ENCODE measurements at places on chromosomes 5 and 9.
A peak's percentile ranks its signal among the peaks of the same experiment; 100 is the strongest.

GRCh38 chr9:99171225-99172123 lies 50.3 kb downstream of the ALG2 start:
- no peak for DNase-seq

DNA sequence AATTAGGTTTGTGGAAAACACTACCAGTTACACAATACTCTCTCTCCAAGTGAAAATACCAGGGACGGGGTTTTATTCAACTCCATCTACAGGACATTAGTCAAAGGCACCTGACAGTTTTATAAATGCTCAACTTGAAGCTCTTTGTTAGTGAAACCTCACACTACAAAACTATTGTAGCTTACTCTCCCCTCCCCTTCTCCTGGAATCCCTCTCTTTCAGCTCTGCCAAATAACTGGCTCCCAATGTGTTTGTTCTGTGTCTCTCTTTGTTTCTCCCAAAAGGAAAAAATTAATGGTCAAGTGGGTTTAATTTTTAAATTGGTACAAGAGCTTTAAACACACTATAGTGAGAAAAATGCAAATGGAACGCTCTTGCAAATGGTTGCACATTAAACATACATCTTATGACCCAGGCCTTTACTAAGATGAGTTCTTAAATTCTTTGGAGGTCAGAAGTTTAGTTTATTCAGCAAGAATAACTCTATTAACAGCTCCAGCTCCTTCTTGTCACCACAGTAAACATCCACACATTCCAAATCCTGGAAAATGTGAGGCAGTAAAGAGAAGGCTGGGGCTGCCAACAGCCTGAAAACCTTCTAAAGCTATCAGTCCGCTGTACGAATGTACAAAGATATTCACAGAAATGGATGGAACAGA lies 48.4 kb downstream of the ZNF608 start:
- no peak for DNase-seq

DNA sequence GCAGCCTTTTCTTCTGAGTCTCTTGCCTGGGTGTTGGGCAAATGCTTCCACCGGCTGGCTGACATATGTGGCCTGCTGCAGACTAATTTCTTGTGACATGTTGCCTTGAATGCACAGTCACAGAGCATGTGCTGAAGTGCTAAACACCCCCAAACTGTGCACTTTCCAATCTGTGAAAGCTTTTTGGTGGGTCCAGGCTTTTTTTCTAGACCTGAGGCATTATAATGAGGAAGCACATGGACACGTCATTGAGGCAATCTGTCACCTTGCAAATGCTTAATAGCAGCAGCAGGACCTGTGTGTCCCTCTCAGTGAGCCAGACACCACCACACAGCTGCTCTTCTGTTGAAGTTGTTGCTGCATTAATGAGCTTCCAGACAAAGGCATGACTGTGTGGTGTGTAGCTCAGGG lies 274.7 kb downstream of the ELAVL2 start:
- DNase-seq, result no peak

DNA sequence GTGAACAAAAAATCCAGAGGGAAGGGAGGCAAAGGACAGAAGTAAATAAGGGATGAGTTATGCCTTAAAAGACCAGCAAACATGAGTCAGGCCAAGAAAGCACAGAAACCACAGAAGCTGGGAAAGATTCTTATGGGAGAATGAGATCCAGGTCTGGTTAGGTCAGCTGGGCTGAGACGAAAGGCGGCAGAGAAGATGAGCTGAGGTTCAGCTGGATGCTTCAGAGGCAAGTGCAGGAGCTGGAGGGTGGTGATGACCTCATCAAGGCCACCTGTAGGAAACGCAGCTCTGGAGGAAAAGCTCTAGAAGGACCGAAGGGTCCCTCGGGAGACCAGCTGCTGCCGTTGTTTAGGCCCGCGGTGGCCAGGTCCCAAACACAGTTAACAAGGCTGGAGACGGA lies 152.0 kb downstream of the MYO10 start:
- no peak for DNase-seq

GRCh38 chr9:134475011-134475790 lies 148.9 kb downstream of the RXRA start:
- no peak for DNase-seq

DNA sequence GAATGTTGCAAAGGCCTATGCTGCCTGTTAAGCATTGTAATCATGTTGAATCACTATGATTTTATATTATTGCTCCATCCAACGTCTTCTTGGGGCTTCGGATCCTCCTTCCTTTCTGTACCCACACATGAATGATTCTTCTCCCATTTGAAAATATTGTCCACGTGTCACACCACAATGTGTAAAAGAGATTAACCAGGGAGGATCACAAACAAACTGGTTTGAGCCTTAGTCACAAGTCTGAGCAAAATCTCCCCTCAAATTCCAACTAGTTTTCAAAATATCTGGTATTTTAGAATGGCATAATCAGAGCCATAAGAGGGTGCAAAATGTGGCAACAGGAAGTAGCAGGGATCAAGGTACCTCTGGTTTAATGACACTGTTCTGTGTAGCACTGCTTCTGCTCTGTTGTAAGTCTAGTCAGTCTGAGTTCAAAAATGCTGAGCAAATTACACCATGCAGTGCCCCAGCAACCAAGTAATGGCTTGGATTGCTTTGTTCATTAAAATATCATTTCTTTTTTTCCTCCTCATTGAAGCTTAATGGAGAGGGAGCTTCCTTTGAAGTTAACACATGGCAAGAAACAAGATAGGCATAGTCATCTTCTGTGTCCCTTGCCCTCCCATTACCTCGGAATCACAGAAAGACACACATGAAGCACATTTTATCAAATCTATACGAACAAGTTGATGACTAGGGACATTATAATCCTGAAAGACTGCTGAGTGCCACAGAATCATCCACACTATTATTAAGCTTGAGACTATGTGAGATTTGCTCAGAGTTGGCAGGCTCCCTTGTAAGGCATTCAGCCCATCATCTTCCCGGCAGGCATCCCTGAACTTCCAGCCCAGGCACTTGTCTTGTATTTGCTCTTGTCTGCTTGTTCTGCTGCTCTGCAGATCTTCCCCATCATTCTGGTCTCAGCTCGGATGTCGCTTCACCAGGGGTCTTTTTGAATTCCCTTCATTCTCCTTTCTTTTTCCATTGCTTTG lies 102.0 kb upstream of the PRLR start:
- DNase-seq, result peak; percentile 52

DNA sequence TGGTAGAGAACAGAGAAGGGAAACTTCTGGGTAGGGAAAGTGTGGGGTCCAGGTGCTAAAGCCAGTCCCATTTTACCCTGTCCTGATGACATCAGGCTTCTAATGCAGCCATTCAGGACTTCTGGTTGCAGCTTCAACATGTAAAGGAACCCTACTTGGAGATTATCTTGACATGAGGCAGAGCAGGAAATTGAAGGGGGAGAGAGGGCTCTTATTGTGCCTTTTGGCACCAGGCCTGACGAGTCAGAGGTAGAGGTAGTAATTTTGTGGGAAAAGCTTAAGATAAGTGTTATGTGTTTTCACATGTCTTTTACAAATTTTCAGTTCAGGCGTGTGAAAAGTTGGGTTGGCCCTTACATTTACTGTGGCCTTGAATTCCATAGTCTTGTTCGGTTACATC lies 102.4 kb upstream of the APC start:
- DNase-seq, result no peak

- DNase-seq, result no peak
Measured at GRCh38 chr9:626596-626995, 214.9 kb upstream of the DMRT1 start.

- no peak for DNase-seq
Measured at GRCh38 chr5:96157841-96158291, 196.2 kb upstream of the ELL2 start.

- no peak for DNase-seq
Measured at GRCh38 chr5:86709157-86709881, 91.6 kb downstream of the COX7C start.

- DNase-seq, result no peak
Measured at GRCh38 chr5:142478113-142478512, 153.3 kb upstream of the SPRY4 start.

- DNase-seq, result no peak
Measured at GRCh38 chr9:114938687-114939575, 8.5 kb upstream of the TNFSF8 start.

- no peak for DNase-seq
Measured at GRCh38 chr5:54996466-54996865, 11.1 kb upstream of the ESM1 start.

DNA sequence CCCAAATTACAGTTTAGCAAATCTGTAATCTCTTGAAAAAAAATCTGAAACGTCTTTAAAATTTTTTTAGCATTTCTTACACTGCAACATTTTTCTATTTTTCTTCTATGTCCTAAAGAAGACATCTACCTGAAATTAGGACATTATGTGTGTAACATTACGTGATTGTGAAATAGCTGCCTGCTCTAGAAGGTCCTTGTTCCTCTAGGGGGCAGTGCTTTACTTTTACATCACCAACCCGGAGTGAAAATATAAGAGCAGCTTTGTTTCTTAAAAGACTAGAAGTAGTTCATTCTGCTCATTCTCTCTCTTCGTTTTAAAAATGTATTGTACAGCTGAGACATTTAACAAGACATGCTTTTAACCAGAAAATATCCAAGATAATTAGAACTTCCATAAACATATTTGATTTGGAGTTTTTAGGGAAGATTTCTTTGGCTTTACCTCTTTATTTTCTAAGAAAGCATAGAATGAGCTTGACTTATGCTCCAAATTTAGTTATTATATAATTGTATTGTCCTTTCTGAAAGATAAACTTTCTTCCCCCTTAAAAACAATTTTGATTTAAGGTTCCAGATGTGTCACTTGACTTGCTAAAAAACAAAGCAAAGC lies 48.1 kb upstream of the RIOK2 start:
- peak; percentile 81 for DNase-seq

- DNase-seq, result no peak
Measured at GRCh38 chr5:88660947-88661805, 221.8 kb downstream of the MEF2C start.

DNA sequence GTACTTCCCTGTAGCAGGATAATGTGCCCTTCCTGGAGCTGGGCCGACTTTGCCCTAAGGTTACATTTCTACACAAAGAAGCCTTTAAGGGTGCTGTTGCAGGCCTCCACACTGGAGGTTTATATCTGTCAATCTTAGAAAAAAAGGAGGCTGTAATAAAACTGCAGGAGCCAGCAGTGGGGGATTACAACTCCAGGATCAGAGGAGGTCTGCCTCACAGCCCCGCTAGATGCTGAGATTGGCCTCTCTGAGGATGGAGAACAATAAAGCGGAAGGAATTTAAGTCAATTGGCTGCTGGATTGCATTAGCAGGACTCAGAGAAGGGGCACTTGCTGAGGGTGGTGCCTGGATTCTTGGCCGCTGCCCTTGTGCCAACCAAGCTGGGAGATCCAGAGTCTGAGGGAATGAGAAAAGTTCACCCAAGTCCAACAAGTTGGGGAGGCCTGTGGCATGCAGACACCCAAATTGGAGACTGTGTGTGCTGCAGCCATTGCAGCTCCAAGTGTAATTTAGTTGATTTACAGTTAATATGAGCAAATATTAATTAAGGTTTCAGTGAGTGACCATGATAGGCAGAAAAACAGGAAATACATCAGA lies 99.0 kb upstream of the SSBP2 start:
- DNase-seq, result no peak

DNA sequence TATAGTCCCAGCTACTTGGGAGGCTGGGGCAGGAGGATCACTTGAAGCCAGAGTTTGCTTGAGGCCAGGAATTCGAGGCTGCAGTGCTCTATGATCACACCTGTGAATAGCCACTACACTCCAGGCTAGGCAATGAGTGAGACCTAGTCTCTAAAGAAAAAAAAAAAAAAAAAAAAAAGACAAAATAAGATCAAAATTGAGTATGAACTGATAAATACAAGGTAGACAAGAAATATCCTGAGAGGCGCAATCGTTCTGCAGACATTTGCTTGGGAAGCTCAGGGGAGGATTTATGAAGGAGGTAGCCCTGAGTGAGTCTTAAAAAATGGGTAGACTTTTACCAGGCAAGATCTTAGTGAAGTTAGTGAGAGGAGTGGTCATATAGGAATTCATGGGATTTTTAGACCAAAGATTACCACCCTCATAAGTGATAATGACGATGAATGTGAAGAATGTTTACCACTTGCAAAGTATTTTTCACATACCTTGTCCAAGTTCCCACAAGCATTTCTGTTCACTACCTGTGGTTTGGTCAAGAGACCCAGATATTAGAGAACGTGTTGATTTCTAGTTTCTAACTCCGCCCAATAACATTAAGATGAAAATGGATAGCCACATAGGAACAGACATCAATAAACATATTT lies 4.4 kb downstream of the PDCD1LG2 start:
- DNase-seq, result no peak

DNA sequence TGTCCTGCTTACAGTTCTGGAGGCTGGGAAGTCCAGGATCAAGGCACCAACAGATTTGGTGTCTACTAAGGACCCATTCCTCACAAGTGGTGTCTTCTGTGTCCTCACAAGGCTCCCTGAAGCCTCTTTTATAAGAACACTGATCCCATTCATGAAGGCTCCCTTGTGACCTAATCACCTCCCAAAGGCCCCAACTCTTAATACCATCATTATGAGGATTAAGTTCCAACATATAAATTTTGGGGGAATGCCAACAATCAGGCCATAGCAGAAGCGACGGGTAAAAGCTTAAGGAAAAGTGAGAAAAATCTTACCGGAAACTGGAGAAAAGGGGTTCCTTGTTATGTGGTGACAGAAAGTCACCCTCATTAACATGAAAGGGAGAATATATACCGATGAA lies 11.2 kb downstream of the CTNNAL1 start:
- no peak for DNase-seq

DNA sequence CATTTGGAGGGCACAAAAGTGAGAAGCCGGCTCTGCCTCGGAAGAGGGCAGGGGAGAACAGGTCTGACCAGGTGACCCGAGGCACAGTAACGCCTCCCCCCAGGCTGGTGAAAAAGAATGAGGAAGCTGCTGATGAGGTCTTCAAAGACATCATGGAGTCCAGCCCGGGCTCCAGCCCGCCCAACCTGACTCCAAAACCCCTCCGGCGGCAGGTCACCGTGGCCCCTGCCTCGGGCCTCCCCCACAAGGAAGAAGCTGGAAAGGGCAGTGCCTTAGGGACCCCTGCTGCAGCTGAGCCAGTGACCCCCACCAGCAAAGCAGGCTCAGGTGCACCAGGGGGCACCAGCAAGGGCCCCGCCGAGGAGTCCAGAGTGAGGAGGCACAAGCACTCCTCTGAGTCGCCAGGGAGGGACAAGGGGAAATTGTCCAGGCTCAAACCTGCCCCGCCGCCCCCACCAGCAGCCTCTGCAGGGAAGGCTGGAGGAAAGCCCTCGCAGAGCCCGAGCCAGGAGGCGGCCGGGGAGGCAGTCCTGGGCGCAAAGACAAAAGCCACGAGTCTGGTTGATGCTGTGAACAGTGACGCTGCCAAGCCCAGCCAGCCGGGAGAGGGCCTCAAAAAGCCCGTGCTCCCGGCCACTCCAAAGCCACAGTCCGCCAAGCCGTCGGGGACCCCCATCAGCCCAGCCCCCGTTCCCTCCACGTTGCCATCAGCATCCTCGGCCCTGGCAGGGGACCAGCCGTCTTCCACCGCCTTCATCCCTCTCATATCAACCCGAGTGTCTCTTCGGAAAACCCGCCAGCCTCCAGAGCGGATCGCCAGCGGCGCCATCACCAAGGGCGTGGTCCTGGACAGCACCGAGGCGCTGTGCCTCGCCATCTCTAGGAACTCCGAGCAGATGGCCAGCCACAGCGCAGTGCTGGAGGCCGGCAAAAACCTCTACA lies 11.8 kb downstream of the QRFP start:
- no peak for DNase-seq

GRCh38 chr5:75282581-75282980 lies 45.9 kb upstream of the ANKRD31 start:
- DNase-seq, result no peak

- no peak for DNase-seq
Measured at GRCh38 chr9:120531683-120532300, 48.2 kb downstream of the CDK5RAP2 start.

All from inflammatory macrophage treated with lipopolysaccharide for 1 hour (primary cell).